ENCODE measurements at places on chromosomes 12 and 14.

- DNase-seq, result no peak
Measured at GRCh38 chr12:1719139-1719538, 28.3 kb downstream of the ADIPOR2 start.

- DNase-seq, result no peak
Measured at GRCh38 chr12:107134558-107134957, 41.2 kb upstream of the CRY1 start.

- peak; percentile 60 for DNase-seq
Measured at GRCh38 chr12:19739195-19739776, 300.0 kb downstream of the AEBP2 start.

DNA sequence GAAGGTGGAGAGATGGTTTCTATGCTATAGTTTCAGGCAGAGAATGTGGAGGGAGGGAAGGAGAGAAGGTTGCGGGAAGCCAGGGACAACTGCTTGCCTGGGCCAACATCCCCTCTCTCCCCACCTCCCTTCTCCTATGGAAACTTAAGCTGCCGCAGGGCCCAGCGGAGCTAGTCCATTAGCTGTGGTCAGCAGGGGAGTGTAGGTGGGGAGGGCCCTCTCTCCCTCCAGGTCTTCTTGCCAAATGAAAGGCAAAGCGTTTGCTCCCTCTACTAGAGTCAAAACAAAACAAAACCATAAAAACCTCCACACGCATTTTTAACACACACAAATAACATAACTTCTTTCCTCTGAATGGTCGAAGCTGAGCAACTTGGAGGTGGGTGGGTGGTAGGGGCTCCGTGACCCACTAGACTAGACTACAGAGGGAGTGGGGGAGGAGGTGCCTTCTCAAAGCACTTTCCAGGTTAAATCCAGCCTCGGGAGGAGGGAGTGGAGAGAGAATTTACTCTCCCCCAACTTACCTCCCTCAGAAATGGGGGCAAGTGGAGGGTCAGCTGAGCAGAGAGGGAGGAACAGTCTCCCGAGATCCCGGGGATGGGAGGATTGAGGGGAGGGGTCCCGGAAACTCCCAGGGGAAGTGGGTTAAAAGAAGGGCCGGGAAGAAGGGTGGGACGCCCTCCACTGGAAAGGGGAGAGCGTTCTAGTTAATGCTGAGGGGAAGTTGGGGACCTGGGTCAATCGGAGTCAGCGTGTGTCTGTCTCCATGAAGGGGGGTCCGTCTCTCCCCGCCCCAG is 4.6 kb upstream of the CACNB3 start:
- DNase-seq, result no peak

GRCh38 chr12:92030618-92031017 is 115.0 kb downstream of the BTG1 start:
- peak; percentile 72 for DNase-seq

- no peak for DNase-seq
Measured at GRCh38 chr14:36667679-36668078, 6.0 kb downstream of the PAX9 start.

DNA sequence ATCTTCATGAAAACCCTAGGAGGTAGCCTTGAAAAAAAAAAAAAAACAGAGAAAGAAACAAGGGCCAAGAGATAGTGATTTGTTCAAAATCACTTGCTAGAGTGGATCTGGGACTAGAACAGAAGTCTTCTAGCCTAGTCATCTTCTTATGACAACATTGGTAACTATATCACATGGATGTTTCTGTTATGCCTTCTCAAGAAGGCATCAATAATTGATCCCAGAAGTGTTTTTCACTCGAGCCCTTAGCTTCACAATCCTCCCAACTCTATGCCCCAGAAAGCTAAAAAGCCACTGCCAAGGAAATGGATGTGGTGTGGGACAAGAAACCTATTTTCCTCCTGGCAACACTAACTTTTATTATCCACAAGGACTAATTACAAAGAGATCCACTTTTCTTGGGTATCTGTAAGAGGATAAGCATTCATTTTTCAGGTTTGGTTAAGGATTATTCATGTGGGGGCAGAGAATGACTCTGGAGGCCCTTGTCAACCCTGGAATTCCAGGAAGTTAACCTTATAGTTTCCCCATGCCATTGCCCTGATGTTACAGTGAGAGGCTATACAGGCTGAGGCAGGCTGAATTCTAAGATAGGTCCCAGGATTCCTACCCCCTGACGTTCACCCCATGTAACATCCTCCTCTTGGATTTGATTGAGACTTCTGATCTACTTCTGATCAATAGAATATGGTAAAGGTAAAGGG is 67.7 kb upstream of the CPM start:
- DNase-seq, result no peak

- DNase-seq, result no peak
Measured at GRCh38 chr12:123354600-123354999, 10.0 kb downstream of the SBNO1 start.

- no peak for DNase-seq
Measured at GRCh38 chr12:3003357-3003992, 44.3 kb downstream of the TEAD4 start.

DNA sequence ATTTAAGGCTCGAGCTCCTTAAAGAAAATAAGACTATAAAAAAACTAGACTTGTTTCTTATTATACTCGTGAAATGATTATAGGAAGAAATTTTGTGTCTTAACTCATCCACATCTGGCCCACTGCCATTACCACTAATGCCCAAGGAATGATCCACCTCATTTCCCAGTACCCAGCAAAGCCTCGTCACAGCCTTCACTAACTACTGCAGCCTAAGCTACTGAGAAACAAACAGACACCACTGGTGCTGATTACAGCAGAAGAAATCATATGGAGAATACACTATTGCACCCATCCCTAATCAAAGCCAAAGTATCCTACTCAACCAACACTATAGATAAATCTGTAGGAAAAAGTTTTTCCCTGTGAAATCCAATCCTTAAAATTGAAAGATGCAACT is 205.3 kb upstream of the NAV3 start:
- DNase-seq, result no peak
